ENCODE measurements at places on chromosomes 3 and 15.

DNA sequence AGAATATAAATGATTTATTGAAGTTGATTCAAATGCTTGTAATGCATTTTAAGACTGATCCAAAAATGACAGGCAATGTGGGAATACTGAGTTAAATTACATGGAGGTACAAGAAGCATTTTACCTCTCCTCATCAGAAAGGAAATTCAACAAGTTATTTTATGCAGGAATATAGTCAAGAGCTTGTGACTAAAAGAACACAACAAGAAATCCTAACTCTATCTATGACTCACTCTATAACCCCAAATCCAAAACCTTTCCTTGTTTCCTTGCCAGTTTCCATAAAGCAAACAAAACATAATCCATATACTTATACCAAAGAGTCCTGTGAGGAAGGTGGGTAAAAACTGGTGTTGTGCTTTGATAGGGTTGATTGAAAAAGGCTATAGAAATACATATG, 30.8 kb downstream of the SIN3A start:
- DNase-seq = no peak

- no peak for DNase-seq
Observed at GRCh38 chr15:39034816-39035215, 470.2 kb upstream of the RASGRP1 start.

DNA sequence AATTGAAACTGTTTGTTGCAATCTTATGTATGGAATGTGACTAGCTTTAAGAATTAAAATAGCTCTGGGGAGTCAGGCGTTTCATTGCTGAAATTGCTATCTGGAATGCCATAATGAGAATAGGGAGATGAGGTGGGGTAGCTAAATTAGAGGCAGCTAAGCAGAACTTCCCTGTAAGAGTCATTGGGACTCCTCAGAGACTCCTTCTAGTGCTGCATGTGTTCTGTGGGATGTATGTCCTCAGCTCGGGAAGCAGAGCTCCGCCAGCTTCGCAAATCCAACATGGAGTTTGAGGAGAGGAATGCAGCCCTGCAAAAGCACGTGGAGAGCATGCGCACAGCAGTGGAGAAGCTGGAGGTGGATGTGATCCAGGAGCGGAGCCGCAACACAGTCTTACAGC, 57.4 kb downstream of the HMG20A start:
- no peak for DNase-seq

GRCh38 chr3:158354713-158355112, 216.3 kb upstream of the MLF1 start:
- DNase-seq = no peak

DNA sequence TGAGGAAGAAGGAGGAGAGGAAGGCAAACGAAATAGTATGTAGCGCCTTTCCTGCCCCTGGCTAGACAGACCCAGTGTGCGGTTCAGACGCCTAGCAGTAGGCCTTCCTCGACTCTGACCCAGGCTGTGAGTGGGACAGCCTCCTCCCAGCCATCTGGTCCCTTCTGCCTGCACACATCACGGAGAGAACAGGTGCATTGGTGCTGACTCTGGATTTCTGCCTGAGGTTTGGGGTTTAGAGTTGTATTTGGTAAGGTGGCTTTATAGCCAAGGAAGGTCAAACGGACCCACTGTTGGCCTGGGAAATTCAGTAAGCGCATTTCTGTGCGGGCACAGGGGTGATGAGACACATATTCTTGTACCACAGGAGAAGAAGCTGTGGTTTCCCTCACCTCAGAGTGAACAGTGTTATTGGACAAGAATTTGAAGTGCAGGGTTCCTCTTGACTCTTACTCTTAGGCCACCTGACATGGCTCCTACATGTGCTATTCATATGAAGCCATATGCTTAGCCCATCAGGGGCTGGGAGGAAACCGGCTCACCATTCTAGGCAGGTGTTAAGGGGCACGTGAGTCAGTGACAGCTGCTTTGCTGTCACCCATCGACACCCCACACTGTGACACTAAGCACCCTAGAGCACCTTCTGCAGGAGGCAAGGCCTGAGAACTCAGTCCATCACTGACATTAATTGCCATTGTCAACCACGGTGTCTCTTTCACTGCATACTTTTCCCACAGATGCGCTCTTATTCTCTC, 143.3 kb downstream of the CHDH start:
- no peak for DNase-seq

GRCh38 chr3:29693863-29694262, 413.0 kb downstream of the RBMS3 start:
- no peak for DNase-seq

- DNase-seq = no peak
Observed at GRCh38 chr3:32440611-32441350, 49.1 kb downstream of the CMTM7 start.

- DNase-seq = no peak
Observed at GRCh38 chr15:100725121-100726069, 123.0 kb downstream of the ASB7 start.

- no peak for DNase-seq
Observed at GRCh38 chr3:161026612-161027510, 78.3 kb downstream of the B3GALNT1 start.

- DNase-seq = no peak
Observed at GRCh38 chr3:168425936-168426595, 330.3 kb upstream of the GOLIM4 start.

Data from stimulated activated CD8-positive, alpha-beta memory T cell treated with anti-CD3 and anti-CD28 coated beads, Interleukin-15, amount 100 ng/mL, for 1 hour (primary cell).